ENCODE measurements at places on chromosomes 5 and 9. TPM values are rescaled to one million over a fixed set of nuclear protein-coding genes. Genes with fewer than 3 reads are reported as not detected.

DNA sequence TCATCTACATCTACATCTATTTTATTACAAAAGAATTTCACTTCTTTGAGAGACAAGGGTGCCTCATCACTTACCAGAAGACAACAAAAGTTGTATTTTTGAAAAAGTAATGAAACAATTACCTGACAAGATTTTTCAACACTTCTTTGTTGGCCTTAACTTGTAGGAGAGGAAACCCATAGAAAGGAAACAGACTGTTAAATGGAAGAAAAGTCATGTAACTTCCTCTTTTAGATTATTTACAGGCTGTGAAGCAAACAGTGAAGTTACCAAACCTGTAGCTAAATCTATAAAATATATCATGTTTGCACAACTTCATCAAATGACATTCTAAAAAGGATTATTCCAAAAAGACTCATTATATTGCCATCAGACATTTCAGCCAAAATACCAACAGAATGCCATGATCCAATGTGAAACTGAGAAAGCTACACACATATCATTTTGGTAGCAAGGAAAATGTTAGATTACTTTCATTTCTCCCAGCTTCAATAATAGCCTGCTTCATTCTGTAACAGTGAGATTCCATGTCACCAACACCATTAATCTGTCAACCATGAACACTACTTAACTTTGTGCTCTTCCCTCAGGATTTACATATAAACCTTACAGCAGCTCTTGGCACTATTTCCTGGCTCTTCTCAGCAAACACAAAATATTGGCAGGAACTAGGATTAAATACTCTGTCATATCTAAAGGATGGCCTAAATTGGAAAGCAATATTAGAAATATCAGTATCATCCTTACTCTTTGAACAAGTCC is 122.5 kb downstream of the MCTP1 start:
- no peak for DNase-seq

The TJP2 gene
- 6.2 TPM for total RNA-seq

- DNase-seq, result no peak
Observed at GRCh38 chr9:97531888-97532376, 30.5 kb downstream of the TMOD1 start.

GRCh38 chr5:38722918-38723317 is 122.9 kb upstream of the OSMR start:
- no peak for DNase-seq

DNA sequence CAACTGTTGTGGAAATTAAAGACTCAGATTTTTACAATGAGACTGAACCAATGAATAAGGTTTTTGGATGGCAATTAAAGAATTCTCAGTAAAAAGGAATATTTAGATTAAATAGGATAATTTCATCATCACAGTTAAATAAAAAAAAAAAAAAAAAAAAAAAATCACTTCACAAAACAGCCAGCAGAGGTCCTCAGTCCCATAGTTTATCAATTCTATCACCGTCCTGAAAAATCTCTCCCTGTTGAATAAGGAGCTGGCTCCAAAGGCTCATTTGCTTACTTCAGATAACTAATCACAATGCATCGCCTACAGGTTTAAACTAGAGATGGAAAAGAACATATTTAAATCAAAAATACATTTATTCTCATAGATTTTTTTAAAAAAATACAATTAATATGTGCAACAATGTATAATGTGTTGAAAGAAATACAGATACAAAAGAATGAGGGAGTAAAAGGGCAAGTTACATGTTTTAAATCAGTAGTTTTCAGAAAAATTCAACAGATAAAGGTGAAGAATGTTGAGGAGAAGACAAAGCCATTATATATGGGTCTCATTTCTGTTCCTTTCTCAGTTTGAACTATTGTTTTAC is 175.8 kb upstream of the CHD1 start:
- peak; percentile 30 for DNase-seq

The IFNA2 gene
- not detected for total RNA-seq

- no peak for DNase-seq
Observed at GRCh38 chr5:112355058-112355685, 63.9 kb downstream of the EPB41L4A start.

DNA sequence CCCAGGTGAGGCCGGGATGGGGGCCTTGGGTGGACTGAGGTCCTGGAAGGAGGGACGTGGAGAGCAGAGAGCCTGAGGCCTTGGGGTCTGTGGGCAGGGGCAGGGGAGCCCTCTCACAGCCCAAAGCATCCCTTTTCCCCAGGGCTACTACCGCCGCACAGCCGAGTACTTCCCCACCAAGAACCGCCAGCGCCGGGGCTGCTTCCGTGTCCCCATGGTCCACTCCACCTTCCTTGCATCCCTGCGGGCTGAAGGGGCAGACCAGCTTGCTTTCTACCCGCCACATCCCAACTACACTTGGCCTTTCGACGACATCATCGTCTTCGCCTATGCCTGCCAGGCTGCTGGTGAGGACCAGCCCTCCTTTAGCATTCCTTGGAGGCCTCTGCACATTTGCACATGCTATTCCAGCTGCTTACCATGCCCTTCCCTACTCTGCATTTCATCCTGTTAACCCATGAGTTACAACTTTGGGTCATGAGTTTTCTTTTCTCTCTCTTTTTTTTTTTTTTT is 3.7 kb downstream of the CERCAM start:
- no peak for DNase-seq
